ENCODE measurements at places on chromosomes 13 and 19.
A peak's percentile ranks its signal among the peaks of the same experiment; 100 is the strongest.

DNA sequence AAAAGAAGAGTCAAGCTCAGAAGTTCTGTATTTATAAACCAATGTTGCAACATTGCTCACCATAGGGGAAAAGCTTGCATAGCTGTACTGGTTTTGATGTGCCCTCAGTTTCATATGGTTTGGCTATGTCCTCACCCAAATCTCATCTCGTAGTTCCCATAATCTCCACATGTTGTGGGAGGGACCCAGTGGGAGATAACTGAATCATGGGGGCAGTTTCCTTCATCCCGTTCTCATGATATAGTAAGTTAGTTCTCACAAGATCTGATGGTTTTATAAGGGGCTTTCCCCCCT lies 73.9 kb downstream of the TNFRSF19 start:
- no peak for DNase-seq

DNA sequence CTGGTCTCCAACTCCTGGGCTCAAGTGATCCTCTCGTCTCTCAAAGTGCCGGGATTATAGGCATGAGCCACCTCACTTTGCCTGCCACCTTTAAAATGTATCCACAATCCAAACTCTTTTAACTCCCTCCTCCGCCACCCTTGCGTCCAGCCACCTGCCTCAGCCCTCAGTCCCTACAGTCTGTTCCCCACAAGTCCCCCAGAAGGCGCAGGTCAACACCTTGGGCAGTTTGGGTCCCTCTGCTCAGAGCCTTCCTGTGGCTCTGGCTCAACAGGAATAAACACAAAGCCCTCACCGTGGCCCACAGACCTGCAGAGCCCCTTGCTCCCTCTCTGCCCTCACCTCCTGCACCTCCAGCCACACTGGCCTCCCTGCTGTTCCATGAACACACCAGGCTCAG lies 7.5 kb upstream of the EMC10 start:
- DNase-seq, result no peak

GRCh38 chr13:99371956-99372355 lies 64.8 kb upstream of the GPR183 start:
- peak; percentile 75 for DNase-seq

DNA sequence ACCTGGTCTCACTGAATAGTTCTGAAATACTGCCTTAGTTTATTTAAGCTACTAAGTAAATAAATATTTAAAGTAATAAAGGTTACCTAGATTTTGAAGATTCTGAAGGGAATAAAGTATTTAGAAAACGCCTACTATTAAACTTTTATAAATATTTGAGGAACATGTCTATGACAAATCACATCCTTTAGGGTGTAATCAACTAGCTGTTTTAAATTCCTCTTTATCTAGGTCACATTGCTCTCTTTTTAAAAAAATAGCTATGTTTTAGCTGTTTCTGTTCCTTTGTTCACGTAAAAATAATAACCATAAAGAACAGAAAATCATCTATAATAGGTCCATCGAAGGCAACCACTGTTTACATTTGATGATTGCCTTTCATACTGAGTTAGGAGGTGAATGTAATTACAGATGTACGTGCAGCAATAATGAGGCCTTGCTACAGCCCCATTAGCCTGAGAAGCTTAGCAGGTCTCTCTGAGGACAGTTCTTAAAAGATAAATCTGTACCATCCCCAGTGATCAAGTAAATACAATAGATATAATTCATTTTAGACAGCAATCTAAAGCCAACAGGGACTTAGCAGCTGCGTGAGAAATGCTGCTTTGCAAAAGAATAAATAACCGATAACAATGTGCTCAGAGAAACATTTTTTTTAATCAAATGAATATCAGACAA lies 449.5 kb downstream of the LIG4 start:
- no peak for DNase-seq

- DNase-seq, result no peak
Observed at GRCh38 chr19:12833418-12833737, 1.0 kb downstream of the RTBDN start.

- DNase-seq, result no peak
Observed at GRCh38 chr13:20168396-20168795, 7.5 kb upstream of the GJA3 start.

GRCh38 chr13:25692099-25692498 lies 320.3 kb downstream of the ATP8A2 start:
- no peak for DNase-seq

DNA sequence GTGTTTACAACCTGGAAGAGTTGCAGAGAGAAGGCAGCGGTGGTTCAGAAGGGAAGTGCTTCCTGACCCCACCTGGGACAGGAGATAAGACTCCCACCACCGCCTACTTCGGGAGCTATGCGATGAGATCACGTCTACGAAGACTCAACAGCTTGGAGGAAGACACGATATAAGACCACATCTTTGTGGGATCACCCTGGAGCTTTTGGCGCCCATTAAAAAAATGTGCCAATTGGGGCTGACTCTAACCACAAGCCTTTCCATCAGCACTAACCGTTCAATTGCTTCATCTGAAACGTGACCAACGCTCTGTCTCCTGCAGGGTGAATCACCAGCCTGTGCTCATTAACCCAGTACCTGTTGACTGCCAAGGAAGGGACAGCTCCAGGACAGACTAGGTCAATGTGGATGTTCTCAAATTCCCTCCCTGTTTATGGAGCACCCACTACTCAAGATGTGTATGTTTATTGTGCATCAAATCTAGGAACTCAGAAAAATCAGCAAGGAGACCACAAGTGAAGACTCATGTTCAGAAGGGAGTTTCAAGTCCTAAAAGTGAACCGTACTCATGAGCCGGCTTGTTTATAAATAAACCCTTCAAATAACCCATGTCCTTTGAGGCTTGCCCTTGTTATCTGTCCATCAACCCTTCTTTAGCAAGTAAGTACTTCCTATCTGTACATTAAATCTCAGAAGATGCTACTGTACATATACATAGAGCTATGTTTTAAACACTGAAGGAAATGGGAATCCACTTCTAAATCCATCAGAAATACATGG lies 67.5 kb downstream of the LATS2 start:
- DNase-seq, result no peak

- DNase-seq, result no peak
Observed at GRCh38 chr19:17192751-17193150, 22.4 kb upstream of the USE1 start.

- no peak for DNase-seq
Observed at GRCh38 chr13:48588120-48588519, 55.2 kb upstream of the RCBTB2 start.

GRCh38 chr13:31036731-31037695 lies 104.6 kb downstream of the TEX26 start:
- DNase-seq, result no peak

DNA sequence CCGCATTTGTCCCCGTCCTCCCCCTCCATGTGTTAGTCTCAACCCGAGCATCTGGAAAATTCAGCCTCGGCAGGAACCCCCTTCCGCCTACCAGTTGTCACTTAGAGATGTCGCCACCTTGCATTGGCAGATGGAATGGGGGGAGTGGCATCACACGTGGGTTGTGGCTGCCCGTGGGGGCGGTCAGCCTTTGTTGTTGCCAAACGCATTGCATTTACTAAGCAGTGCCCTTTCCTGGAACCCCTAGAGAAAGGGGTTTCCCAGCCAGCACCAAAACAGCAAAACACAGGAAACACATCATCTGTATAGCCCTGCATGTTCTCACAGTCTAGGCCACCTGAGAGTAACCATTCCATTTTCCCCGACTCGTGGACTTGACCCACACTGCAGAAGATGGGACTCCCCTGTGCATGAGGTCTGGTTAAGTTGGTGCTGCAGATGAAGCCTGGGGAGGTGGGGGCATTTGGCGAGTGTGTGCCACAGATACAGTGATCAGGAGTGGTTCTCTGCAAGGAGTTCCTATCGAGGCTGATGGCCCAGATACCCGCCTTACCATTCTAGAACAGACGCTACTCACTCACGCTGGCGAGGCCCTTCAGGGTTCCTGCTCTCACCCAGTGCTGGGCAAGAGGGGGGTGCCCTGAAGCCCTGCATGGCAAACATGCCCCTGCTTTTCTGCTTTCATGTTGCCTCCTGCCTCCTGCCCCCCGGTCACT lies 38.3 kb downstream of the TMED1 start:
- peak; percentile 93 for DNase-seq

- DNase-seq, result no peak
Observed at GRCh38 chr19:9116547-9116946, 984 bp upstream of the OR7G1 start.

- no peak for DNase-seq
Observed at GRCh38 chr13:112761701-112762689, 72.2 kb downstream of the ATP11A start.

- no peak for DNase-seq
Observed at GRCh38 chr19:10894911-10895213, 23.5 kb downstream of the CARM1 start.

DNA sequence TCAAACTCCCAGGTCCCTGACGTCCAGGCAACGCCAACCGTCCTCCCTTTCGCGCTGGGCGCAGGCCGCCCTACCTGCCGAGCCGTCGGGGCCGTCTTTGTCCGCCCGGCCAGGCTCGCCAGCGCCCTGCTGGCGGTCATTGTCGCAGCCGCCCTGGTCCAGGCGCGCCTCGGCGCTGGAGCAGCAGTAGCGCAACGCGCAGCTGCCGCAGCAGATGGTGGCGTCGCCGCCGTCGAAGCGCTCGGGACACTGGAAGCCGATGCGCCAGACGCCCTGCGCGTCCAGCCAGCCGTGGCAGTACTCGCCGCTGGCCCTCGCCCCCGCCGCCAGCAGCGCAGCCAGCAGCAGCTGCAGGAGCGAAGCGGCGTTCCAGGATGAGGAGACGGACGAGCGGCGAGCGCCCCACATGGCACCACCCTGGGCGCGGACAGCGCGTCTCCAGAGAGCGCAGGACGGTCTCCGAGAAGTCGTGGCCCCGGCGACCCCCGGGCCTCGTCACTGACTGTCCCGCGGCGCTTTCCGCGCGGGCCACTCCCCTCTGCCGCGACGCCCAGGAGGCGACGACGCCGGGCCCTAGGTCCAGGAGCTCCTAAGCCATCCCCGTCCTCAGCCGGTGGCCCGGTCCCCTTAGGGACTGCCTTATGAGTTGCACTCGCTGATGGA lies 1.1 kb downstream of the SHISA2 start:
- DNase-seq, result no peak

GRCh38 chr13:41938918-41939317 lies 22.0 kb downstream of the VWA8 start:
- no peak for DNase-seq

GRCh38 chr13:36817996-36818803 lies 822 bp upstream of the RFXAP start:
- peak; percentile 2 for DNase-seq

DNA sequence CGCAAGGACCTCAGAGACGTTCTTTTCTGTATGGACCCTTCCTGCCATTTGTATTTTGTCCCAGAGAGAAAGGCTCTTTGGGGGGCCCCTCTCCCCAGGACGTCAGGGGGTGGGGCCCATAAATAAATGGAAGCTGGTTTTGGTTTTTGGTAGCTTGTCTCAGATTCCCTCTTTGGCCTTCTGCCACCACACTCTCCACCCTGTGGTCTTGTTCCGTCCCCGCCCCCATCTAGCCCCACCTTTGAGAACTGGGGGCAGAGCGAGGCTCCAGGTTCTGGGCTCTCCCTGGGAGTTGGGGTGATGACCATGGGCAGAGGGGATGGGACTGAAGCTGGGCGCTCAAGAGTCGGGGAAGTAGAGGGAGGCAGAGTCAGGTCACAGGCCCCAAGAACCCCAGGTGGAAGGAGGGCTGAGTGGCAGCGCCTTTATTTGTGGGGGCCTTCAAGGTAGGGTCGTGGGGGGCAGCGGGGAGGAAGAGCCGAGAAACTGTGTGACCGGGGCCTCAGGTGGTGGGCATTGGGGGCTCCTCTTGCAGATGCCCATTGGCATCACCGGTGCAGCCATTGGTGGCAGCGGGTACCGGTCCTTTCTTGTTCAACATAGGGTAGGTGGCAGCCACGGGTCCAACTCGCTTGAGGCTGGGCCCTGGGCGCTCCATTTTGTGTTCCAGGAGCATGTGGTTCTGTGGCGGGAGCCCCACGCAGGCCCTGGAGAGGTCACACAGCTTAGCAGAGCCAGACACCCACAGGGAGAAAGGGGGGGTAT lies 3.3 kb downstream of the ISYNA1 start:
- DNase-seq, result no peak

DNA sequence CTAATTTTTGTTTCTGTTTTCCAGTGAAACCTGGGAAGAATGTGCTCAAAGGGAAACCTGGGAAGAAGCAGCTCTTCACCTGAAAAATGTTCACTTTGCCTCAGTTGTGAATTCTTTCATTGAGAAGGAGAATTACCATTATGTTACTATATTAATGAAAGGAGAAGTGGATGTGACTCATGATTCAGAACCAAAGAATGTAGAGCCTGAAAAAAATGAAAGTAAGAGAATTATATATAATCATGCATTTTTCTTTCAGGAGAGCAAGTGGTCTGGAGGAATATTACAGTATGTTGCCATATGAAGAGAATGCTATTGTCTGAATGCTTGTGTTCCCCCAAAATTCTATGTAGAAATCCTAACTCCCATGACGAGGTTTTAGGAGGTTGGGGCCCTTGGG lies 3.4 kb downstream of the NUDT15 start:
- DNase-seq, result no peak

GRCh38 chr19:6236310-6237291 lies 43.2 kb downstream of the MLLT1 start:
- DNase-seq, result no peak

DNA sequence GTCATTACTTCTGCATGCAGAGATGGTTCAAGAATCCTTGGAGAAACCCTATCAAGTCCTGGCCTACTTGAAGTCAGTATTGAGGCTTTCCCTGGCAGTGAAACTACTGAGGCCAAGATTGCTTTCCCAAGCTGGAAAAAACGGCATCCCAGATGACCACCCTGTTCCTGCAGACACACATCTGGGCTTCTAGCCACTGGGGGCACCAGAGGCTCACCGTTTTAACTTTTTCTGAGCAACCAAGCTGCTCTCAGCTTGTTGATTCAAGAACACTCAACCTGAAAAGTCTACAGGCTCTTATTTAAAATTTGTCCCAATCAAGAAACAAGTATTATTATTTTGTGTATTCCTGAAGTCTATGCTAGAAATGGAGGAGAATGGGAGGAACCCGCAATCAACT lies 66.6 kb downstream of the SPRYD7 start:
- DNase-seq, result no peak

GRCh38 chr13:33806470-33807248 lies 11.3 kb upstream of the RFC3 start:
- DNase-seq, result no peak

- no peak for DNase-seq
Observed at GRCh38 chr13:73556902-73557301, 498.1 kb downstream of the KLF5 start.

GRCh38 chr13:39110518-39111097 lies 72.4 kb downstream of the NHLRC3 start:
- no peak for DNase-seq

DNA sequence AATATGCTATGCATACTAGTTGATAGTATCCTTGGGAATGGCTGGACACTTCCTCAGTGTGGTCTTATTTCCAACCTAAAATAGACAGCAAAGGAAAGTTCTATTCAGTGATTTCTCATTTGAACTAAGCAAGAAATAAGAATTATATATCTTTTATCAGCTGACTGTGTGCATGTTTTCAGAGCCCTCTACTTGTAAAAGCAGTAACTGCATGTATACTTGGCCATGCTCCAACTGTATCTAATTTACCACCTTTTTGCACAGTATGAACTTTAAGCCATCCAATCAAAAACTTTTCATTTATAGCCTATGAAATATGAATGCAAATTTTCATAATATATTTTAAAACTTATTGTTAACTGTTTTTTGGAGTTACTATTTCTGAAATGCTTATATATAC lies 136.4 kb upstream of the PCDH9 start:
- DNase-seq, result no peak

GRCh38 chr19:18508585-18508984 lies 13.3 kb downstream of the ELL start:
- no peak for DNase-seq

GRCh38 chr19:30235946-30236345 lies 136.2 kb upstream of the ZNF536 start:
- no peak for DNase-seq

- no peak for DNase-seq
Observed at GRCh38 chr19:35162471-35163326, 8.2 kb downstream of the FXYD5 start.
